ENCODE measurements at places on chromosomes 3 and 15.

- DNase-seq: no peak
Measured at GRCh38 chr3:94360987-94361386, 298.1 kb downstream of the NSUN3 start.

DNA sequence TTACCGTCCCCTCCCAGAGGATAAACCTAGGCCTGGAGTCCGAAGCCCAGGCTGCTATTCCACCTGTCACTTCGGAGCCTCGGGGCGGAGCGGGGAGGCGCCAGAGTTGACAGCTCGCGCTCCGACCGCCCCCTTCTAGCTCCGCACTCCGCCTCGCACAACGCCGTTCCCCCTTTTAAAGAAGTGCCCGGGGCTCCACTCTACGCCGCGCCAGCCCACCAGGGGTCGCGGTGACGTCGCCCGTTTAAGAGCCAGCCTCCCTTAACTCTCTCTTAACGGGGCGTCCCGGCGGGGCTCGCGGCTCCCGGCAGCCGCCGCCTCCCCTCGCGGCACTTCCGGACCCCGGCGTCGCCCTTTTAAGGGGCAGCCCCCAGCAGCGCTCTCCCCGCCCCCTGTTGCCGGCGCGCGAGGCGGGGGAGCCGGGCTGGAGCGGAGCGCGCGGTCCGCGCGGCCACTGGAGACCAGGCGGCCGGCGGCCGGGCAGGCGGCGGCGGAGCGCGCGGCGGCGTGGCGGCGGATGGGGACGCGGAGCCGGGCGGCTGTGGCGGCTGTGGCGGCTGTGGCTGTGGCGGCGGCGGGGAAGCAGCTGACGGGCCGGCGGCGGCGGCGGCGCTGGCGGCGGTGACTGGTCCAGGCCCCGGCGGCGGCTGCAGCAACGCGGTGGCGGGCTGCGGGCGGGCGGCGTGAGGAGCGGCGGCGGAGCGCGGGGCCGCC, at the start of gene INAFM2:
TSS of gene INAFM2 (plus strand) at position 454 of the 714 bp plus-strand sequence. CDS start 364 bp downstream, outside the sequence.
- DNase-seq: peak; percentile 85

- DNase-seq: no peak
Measured at GRCh38 chr15:85151861-85152260, 170.2 kb downstream of the PDE8A start.

GRCh38 chr3:160134454-160134853, 90.8 kb upstream of the C3orf80 start:
- DNase-seq: no peak

GRCh38 chr3:18370672-18371071, 54.5 kb downstream of the SATB1 start:
- DNase-seq: no peak

GRCh38 chr15:85689729-85690128, 105.0 kb downstream of the KLHL25 start:
- DNase-seq: peak; percentile 39

DNA sequence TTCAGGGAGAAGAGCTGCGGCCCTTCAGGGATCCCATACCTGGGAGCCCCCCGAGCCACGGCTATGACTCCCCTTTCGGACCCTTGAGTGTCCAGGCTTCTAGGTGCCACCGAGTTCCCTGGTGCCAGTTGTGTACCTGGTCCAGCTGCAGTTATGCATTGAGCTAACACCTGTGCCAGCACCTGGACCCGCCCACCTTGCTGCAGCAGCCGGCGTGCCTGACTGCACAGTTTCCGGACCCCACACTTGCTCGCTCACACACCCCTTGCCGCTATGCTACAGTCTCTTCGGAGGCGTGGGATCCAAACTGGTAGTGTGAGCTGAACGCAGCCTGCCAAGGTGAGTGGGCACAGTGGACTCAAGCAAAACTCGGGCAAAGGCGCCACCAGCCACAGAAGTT, 284.5 kb upstream of the ROBO1 start:
- DNase-seq: no peak

DNA sequence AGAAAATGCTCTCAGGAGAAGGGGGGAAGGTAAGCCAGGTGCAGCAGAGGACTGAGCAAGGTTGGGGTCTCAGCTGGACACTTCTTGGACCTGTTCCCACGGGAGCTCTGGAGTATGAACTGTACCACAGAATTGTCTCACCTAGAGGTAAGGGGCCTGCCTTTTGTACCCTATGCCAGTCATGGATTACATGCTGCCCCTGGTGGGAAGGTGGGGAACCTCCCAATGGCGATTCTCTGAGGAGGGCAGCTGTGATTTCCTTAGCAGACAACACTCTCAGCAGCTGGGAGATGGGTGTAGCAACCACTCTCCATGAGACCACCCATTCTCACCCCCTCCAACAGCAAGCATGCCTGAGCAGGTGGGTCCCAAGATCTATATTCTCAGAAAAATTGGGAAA, 329.4 kb upstream of the CTNNB1 start:
- DNase-seq: no peak

DNA sequence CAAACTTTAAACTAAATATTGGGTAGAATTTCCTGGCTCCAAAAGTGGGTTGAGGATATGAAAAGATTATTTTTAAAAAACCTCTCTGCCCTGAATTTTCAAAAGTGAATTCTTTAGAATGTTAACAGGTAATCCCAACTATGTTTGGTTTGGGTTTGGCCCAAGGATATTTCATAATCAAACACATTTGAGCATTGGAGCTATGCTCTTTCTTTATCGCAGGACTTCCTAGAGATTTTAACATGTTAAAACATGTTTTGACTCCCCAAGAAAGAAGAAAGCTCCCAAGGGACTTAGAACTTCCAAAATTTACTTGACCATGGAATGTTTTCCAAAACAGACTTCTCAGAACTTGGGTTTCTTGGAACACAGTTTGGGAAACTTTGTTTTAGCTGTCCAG, 75.6 kb upstream of the SYNPR start:
- DNase-seq: no peak

DNA sequence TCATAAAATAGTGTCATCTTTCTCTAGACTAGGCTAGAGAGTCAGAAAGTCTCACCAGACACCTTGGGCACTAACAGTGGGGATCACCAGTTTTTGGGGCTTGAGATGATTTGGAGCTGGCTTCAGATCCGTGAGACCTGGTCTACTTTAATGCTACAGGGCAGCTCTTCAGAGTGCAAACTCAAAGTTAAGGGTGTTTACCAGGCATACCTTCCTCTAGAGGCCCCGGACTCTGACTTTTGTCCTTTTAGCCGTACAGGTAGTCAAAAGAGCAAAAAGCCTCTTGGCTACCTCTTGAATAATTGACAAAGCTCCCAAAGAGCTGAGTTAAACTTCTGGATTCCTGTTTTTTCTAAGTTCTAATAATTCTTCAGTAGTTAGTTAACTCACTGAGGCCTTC, 41.4 kb upstream of the CCR4 start:
- no peak for DNase-seq

- DNase-seq: no peak
Measured at GRCh38 chr3:10992017-10992942, at the start of gene SLC6A1. Gene SLC6A1, plus strand, starts transcription at chr3:10992748. Its CDS starts 24,464 bp downstream, at chr3:11017212.

DNA sequence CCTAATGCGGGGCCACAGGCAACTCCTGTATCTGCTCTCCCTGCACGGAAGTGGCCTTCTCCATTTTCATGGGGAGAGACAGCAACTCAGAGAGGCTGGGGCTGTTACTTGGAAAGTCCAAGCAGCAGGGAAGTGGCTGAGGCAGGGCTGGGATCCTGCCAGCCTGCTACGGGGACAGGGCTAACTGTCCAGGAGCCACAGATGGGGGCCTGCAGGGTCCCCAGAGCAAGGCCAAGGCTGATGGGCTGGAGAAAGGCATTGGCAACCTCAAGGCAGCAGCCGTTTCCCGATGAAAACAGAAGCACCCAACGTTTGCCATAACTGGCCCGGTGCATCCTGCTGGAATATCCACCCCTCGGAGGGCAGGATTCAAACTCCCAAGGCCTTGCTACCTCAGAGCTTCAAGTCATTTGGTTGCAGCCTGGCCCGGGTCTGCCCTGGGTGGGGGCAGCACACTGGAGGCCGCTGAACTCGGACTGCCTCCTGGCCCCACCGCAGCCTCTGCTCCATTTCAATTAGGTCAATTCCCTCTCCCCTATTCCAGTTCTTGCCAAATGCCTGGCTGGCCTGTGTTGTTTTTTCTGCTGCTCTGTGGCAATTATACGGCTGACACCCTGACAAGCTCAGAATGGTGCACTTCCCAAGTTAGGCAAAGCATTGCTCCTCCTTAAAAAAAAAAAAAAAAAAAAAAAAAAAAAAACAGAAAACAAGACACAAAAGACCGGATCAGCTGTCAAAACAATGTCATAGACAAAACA, 143.5 kb downstream of the NUP210 start:
- no peak for DNase-seq

GRCh38 chr3:171558188-171558696, 98.0 kb upstream of the TNIK start:
- no peak for DNase-seq

DNA sequence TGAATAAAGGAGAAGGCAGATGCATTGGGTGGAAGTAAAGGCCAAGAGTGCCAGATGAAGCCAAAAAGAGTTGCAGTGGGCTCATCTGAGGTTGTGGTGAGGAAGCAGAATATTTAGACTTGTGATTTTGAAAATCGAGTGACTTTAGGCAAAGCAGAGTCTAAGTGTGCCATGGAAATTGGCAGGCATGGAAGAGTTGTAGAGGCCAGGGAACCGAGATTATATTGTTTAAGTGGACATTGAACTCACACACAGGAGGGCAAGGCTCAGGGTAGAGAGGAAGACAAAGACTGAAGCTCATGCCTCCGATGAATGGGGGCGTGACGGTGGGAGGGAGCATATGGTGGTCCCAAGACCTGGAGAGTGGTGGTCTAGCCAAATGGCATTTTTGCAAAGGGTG, 347.5 kb downstream of the EPHB1 start:
- no peak for DNase-seq

DNA sequence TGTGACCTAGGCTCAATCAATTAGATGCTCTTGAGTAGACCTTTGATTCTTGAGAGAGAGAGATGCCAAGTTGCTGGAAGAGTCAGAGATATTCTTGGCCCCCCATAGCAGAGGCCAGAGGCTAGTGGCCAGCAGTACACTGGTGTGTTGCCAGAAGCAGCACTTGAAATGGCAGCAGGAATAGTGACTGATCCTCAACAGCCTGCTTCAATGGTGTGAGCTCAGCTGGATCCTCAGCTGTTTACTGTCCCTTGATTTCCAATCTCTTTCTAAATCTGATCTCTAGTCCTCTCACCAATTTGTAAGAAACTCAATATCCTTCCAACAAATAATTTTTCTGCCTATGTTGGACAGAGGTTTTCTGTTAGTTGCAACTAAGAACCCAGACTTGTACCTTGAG, 170.3 kb upstream of the CCDC54 start:
- DNase-seq: no peak

All from T-helper 22 cell (primary cell).